Gastrocnemius medialis (tissue), 4 donors: ENCODE measurements at places on chromosomes 2 and 18.

DNA sequence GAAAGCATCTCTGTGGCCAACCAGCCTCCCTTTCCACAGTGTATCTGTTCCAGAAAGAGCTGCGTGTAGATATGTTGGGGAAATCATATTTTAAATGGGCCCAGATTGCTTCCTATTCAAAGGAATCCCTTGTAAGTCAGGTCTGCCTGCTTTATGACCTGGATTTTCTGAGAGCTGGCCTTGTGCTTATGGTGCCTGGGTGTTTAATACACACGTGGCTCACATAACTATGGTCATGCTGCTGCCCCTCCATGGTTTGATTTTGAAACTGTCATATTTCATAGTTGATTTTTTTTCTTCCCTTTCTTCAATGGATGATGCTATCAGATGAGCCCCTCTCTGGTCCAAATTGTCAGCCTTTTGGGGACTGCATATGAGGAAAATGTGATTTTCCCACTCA, 111.5 kb upstream of the CNGA3 start:
- no peak for DNase-seq

- DNase-seq: no peak
Observed at GRCh38 chr2:66830881-66831280, 396.0 kb downstream of the MEIS1 start.

- DNase-seq: no peak
Observed at GRCh38 chr2:34123996-34124785, 525.1 kb upstream of the FAM98A start.

DNA sequence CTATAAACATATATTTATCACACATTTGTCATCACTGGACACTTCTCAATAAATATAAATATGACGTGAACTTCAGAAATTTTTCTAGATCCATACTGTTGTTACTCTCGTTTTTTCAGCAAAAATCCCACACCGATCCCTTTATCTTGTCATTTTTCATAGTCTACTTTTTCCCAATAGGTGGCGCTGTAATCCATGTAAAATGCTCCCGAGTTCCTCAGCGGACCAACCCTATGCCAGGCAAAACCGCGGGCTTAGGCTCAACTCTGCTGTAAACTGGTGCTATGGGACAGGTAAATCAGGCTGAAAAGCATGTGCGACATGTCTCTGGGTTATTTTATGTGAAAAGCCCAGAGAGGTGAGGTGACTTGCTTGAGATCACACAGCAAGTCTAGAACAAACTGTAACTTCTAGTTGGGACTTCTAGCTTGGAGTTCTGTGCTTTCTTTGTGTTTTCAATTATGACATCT, 104.0 kb downstream of the COBLL1 start:
- DNase-seq: peak; percentile 3

DNA sequence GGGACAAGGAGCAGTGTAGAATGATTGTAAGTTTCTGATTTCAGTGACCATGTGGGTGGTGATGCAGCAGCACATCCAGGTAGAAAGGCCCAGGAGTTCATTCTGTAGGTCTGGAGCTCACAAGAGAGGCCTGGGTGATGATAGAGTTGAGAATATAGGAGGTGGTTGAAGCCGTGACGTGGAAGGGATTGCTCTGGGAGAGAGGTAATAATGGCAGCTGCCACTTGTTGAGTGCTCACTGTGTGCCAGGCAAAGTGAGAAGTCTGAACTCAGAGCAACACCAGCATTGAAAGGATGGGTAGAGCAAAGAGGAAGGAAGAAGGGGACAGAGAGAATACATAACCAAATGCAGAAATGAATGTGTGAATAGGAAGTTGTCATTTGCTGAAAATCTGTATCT, 3.3 kb downstream of the TTLL4 start:
- DNase-seq: no peak

DNA sequence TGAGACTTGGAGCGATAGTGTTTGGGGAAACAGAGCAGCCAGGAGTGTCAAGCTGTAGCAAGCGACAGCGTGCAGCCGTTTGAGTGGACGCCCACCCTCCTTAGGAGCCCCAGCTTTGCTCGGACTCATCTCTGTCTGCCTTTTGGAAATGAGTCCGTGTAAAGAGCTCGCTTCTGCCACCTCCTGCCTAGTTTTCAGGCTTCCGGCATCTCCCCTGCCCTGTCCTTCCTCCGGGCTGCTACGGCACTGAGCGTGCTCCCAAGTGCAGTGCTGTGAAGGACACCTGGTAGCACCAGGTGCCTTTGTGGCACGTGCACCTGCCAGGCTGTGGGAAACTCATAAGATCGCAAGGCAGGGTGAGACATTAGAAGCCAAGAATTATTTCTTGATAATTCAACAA, 117.1 kb downstream of the RNF144A start:
- DNase-seq: no peak

GRCh38 chr2:97732436-97733340, 19.3 kb downstream of the ZAP70 start:
- DNase-seq: no peak

DNA sequence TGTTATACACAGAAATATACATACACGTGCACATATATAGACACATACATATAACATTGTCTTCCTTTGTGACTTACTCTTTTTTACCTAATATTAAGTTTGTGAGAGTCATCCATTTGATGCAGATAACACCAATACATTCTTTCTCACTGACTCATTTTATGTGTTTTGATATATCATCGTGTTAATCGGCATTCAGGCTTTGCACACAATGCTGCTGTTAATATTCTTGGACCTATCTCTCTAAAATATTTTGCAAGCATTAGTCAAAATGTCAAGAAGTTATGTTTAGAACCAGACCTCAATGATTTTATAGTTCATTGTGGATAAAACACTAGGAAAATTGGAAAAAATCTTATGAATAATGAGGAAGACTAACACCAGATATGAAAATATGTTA, 441.1 kb downstream of the LRATD1 start:
- no peak for DNase-seq

DNA sequence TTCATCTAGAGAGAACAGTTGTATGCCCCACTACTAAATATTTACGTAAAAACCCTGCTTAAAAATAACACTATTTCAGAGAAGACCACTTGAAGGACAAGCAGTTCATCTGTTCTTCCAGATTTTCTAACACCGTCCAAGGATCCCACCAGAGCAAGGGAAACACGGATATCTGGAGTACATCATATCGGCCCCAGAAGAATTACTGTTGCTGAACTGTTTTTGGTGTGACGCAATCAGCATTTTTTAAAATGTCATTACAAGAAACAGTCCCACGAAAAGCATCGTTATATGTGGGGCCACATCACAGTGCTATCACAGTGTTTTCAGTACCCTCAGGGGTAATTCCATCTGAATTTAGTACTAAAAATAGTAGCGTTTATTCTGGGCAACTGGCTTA, 134.5 kb upstream of the PKDCC start:
- no peak for DNase-seq

- DNase-seq: no peak
Observed at GRCh38 chr18:64245126-64245861, 96.4 kb upstream of the LINC00305 start.
